Suppressor macrophage treated with lipopolysaccharide for 4 hours (primary cell): ENCODE measurements at places on chromosomes 6 and 20.
A peak's percentile ranks its signal among the peaks of the same experiment; 100 is the strongest.

DNA sequence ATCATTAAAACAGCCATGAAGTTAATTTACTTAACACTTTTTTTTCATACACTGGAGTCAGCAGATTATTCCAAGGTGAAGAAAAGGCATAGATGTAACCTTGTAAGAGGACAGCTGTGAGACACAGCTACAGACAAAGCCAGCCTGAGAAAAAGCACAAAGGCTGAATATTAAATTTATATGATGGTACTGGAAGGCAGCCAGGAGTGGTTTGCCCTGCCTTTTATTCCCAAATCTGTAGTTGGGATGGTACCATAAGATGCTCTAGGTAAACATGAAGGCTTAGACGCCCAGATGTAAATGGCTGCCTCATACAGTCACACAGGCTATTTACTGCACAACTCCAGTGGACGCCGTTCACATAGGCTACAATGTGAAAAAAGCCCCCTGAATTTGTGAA, 42.1 kb upstream of the LOC128125822 start:
- DNase-seq, result no peak

GRCh38 chr20:1467355-1468116, 887 bp upstream of the NSFL1C start:
- peak; percentile 67 for DNase-seq

- DNase-seq, result no peak
These were observed 86.8 kb downstream of the MOXD1 start for GRCh38 chr6:132314432-132314831.

- no peak for DNase-seq
These were observed 68.3 kb downstream of the ANKRD6 start for GRCh38 chr6:89501222-89501621.

DNA sequence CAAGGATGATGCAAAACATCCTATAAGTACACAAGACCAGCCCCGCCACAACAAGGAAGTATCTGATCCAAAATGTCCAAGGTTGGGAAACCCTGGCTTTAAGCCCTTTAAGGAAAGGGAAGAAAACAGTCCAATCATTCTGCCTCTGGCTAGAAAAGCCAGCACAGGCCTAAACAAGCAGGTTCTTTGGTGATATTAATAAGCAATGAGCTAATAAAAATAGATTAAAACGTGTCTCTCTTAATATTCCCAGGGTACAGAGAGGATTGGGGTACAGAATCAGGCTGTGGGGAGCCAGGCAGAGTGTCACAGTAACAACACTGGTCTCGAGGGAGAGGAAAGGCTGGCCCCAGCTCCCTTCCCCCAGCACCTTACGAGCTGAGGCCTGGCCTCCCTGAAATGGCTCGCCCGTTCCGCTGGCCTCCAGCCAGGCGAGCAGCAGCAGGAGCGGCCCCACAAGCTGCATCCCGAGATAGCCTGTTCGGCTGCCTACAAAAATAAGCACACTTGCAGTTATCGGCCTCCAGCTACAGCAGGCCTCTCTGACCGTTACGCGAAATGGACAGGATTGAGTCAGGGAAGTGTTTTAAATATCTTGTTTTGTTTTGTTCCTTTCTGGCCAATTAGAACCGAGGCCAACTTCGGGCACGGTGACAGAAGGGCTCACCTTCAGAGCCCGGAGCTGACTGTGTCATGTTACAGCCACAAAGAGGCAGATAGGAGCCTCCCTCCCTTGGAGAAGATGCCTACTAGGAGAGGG, 4.0 kb upstream of the ZMYND8 start:
- peak; percentile 96 for DNase-seq

- DNase-seq, result no peak
These were observed 662.6 kb downstream of the RFPL4B start for GRCh38 chr6:113009682-113010081.

GRCh38 chr6:167588181-167588919, 238.4 kb upstream of the AFDN start:
- DNase-seq, result no peak

GRCh38 chr20:878511-879307, 37.4 kb downstream of the ANGPT4 start:
- peak; percentile 16 for DNase-seq

DNA sequence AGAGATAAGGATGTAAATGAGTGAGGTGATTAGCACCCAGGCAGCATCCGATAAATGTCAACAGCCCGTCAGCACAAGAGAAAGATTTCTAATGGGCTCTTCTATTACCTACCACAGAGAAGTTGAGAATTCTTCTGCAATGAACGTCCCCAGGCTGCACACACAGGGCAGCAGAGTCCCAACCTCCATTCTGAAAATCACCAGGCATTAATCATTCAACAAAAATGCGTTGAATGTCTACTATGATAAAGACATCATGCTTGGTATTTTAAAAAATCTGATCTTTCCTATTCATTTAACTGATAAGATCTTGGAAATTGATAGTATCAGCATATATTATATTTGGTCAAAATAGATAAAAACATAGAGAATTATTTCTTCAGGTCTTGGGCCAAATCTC, 59.5 kb upstream of the VGLL2 start:
- DNase-seq, result no peak

- DNase-seq, result peak; percentile 35
These were observed 7.7 kb upstream of the KLHL31 start for GRCh38 chr6:53673162-53673727.

DNA sequence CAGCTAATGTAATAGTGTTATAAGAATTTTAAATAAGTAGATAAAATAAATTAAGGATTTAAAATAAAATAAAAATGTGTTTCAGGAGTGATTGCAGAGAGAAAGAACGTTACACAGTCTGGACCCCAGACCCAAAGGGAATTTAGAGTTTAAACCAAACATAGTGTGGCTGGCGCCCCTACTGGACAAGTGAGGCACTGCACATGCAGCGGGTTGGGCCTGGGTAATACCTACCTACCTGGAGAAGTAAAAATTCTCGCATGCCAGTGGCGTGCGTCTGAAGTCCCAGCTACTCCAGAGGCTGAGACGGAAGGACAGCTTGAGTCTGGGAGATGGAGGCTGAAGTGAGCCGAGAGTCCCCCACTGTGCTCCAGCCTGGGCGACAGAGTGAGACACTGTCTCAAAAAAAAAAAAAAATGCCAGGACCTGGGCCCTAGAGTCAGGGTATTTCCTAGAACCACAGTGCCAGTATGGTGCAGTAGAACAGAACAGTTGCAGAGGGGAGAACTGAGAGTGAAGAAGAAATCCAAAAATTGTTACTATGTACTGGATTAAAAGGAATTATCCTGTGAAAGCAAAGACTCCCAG, 71.4 kb upstream of the TCF21 start:
- DNase-seq, result peak; percentile 5

GRCh38 chr6:37082390-37083130, 77.1 kb downstream of the FGD2 start:
- no peak for DNase-seq
